ENCODE measurements at places on chromosomes 4 and X. TPM values are rescaled to one million over a fixed set of nuclear protein-coding genes. Genes with fewer than 3 reads are reported as not detected.

The OPRPN gene
- not detected for polyA plus RNA-seq

The CYBB gene
- 25.9 TPM for polyA plus RNA-seq

The ARHGAP36 gene
- 644 TPM for polyA plus RNA-seq

The UCHL1 gene
- polyA plus RNA-seq: not detected

The MAGEA1 gene
- polyA plus RNA-seq: not detected

The RRAGB gene
- polyA plus RNA-seq: 20.7 TPM

Measured in muscle of arm (tissue), 14 donors.